ENCODE measurements at places on chromosomes 16 and 17. TPM values are rescaled to one million over a fixed set of nuclear protein-coding genes. Genes with fewer than 3 reads are reported as not detected.

DNA sequence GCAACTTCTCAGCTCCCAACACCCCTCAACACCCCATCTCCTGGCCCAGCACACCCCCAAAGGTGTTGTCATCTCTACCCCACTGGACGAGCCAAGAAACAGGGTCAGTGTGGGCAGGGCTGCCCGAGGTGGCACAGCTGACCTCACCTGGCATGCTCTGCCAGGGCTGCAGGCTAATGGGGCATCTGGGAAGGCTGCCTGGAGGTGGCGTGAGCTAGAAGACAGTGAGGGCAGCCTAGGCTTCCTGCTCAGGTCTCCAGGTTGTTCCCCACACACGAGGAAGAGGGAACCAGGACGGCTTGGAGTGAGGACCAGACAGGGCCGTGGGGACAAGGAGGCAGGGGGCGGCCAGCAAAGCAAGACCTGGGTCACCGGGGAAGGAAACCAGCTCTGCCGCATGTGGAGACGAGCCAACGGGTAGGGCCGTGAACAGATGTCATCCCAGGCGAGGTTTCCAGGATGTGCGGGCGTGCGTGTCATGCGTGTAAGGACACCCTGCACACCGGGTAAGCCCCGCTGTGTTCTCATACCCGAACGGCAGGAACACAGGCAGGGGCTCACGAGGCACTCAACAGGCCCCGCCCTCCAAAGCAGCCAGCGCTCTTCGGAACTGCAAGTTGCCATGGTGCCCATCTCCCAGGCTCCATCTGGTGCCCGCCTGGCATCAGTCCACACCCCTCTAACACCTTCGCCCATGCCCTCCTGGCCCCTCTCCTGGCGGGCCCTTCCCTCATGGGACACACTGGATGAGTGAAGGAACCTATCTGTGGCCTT, 29.6 kb upstream of the PVALEF start:
- DNase-seq, result no peak

DNA sequence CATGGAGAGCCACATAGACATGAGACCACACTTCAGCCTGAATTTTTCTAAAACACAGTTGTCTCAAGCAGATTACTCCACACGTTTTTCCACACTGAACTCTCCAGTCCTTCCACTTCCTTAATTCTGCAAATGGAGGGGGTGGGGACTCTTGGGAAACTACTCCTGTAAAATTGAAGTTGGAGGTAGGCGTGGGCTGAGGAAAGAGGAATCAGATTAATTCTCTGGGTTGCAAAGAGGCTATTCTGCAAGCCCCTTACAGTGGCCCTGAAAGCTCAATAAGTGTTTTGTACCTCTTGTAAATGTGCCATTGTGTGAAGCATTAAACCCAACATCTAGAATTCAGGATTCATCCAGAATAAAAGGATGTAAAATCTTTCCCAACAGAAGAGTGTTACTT, 9.6 kb downstream of the MARVELD3 start:
- DNase-seq, result no peak

GRCh38 chr17:44840936-44841335, 6.7 kb upstream of the HIGD1B start:
- DNase-seq, result no peak

- DNase-seq, result no peak
Measured at GRCh38 chr16:83939266-83939855, 13.7 kb upstream of the OSGIN1 start.

- DNase-seq, result no peak
Measured at GRCh38 chr16:15729152-15729551, 79.1 kb downstream of the NDE1 start.

DNA sequence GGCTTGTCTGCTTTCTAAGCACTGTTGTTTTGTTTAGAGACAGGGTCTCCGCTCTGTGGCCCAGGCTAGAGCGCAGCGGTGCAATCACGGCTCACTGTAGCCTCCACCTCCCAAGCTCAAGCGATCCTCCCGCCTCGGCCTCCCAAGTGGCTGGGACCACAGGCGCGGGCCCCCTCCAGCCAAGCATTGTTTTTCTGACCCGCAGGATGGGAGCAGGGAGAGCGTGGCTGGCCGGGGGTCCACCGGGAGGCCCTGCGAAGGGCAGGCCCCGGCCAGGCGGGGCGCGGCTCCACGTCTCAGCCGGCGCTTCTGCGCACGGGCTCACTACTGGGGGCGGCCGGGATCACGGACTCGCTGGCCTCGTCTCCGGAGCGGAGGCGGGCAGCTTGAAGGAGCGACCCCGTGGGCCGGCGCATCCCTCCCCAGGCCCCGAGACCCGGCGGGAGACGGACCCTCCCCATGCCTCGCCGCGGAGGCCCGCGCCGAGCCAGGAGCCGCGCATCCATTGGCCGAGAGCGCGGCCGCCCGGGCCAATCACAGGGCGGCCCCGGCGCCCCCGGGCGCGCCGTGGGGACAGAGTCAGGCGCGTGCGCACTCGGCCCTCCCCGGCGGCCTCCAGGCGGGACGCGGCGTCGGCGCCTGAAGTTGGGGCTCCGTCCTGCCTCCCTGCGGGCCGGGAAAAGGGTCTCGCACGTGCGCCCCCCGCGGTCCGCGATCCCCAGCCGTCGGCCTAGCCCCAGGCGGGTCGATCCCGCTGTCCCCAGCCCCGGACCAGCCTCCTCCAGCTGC, 24.9 kb downstream of the ACTG1 start:
- peak; percentile 71 for DNase-seq

DNA sequence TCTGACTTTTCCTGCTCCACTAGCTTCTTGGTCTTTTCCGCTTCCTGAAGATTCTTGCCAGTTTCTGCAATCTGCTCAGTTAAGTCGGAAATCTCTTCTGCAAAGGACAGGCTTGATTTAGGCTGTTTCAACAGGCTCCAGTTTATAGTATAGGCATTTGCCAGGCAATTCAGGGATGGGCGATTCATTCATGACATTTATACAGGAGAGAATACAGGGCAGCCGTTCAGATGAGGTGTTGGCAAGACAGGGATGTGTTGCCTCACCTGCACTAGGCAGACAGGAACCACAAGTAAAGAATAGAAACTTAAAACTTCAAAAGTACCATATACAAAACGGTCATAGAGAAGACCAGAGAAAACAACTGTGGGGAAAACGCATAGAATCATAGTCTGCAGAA, 61.7 kb downstream of the MYH13 start:
- DNase-seq, result no peak

DNA sequence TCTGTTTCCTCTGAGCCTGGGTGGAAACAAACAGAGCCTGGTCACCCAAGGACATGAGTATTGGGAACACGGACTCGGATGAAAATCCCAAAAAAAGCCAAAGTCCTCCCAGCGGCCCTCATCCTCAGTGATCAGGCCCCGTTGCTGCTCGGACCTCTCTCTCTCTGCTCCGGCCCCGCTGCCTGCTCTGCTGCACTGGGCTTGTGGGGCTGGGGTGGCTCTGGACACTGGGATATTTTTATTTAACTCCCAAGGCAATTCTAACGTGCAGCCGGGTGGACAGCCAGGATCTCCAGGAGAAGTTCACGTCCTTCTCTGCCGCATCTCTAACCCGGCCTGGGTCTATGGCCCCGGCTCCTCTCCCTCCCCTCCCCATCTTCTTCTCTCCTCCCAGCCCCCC, 280.9 kb upstream of the TNRC6C start:
- no peak for DNase-seq

GRCh38 chr17:62822080-62822904, 14.2 kb upstream of the MARCHF10 start:
- DNase-seq, result peak; percentile 49

DNA sequence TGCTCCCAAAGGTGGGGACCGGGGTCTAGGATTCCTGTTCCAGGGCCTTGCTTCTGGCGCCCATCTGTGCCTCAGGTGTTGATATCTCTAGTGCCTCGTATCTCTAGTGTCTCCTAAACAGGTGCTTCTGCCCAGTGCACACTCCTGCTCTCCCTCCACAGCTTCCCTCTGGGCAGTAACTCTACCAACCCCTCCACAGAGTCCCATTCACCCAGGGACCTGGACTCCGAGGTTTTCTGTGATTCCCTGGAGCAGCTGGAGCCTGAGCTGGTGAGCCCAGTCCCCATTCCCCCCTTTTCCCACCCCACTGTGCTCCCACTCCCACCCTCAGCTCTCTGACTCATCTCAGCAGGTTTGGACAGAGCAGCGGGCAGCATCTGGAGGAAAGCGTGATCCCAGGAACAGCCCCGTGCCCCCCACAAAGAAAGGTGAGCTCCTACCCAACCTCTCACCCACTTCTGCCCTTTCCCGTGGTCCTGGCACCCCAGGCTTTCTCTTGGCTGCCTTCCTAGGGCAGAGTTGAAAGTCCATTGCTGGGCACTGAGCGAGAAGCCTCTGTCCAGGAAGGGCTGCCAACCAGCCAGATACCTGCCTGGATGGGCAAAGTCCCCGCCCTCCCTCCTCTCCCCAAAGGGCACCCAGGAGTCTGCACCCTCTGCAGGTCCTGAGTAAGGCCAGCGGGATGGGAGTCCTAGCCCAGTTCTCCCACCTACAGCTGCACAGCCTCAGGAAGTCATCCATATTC, 2.2 kb downstream of the ACBD4 start:
- DNase-seq, result no peak

DNA sequence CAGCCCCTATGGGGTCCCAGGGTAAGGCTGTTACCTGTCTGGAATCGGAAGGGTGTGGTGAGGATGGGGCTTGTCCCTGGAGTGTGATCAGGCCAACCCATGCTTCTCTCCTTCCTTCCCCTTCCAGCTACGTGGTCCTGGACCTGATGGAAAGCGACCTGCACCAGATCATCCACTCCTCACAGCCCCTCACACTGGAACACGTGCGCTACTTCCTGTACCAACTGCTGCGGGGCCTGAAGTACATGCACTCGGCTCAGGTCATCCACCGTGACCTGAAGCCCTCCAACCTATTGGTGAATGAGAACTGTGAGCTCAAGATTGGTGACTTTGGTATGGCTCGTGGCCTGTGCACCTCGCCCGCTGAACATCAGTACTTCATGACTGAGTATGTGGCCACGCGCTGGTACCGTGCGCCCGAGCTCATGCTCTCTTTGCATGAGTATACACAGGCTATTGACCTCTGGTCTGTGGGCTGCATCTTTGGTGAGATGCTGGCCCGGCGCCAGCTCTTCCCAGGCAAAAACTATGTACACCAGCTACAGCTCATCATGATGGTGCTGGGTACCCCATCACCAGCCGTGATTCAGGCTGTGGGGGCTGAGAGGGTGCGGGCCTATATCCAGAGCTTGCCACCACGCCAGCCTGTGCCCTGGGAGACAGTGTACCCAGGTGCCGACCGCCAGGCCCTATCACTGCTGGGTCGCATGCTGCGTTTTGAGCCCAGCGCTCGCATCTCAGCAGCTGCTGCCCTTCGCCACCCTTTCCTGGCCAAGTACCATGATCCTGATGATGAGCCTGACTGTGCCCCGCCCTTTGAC, 2.4 kb downstream of the MAPK7 start:
- DNase-seq, result no peak

DNA sequence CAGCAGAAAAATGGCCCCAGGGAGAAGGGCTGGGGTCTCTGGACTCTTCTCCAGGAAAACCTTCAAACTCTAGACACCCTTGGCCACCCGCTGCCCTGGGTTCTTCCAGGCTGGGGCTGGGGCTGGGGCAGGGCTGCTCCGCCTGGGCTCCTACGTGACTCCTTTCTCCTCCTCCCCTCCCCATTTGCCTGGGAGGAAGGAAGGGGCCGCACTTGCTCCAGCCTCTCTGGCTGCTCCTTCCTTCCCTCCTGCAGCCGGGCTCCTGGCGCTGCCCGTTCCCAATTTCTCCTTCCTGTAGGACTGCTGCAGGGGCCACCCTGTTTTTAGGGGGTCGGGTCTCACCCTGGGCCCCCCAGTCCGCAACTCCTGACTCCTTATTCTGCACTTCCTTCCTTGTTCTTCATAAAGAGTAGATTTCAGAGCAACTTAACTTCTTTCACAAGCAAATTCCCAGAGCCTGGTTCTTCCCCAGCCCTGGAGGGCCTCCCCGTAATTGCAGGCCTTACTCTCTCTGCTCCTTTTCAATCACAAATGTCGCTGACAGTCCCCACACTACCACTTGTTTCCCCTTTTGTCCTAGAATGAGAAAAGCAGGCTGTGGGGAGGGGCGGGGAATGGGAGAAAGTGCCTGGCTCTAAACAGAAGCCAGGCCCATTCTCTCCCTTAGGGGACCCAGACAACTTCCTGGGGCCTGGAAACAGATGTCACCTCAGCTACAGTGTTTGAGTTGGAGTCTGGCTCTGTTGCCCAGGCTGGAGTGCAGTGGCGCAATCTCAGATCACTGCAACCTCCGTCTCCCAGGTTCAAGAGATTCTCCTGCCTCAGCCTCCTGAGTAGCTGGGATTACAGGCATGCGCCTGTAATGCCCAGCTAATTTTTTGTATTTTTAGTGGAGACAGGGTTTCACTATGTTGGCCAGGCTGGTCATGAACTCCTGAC, 137.8 kb downstream of the ENGASE start:
- DNase-seq, result no peak

- no peak for DNase-seq
Measured at GRCh38 chr17:46795379-46795952, 23.0 kb downstream of the WNT3 start.

Gene TPPP3
- not detected for total RNA-seq

Gene CX3CL1
- 2.8 TPM for total RNA-seq

Gene GDPD1
- 0.79 TPM for total RNA-seq

Gene CDK3
- total RNA-seq, result 0.22 TPM

Gene TIGD7
- 3.2 TPM for total RNA-seq
